ENCODE measurements at places on chromosomes 11 and 22.

DNA sequence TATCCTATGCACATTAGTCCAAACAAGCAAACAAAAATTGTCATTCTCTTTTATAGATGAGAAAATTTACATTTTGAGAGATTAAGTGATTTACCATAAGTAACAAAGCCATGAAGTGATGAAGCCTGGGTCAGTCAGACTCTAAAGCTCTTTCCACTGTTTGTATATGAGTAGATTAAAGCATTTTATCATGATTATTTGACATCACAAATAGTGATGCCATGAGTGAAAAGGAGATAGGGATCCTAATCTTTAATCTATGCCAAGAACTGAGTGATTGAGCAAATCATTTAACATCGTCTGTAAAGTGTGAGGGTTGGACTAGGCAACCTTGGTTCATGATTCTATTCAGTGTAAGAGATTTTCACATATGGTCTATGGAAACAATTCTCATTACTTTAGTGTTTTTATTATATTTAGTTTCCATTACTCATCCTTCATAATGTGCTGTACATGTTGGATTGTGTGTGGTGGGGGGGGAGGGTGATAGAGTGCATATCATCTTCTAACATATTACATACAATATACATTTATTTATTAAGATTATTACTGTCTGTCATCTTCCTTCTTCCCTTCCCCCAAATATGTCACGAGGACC is 50.7 kb downstream of the ARHGEF12 start:
- no peak for DNase-seq

DNA sequence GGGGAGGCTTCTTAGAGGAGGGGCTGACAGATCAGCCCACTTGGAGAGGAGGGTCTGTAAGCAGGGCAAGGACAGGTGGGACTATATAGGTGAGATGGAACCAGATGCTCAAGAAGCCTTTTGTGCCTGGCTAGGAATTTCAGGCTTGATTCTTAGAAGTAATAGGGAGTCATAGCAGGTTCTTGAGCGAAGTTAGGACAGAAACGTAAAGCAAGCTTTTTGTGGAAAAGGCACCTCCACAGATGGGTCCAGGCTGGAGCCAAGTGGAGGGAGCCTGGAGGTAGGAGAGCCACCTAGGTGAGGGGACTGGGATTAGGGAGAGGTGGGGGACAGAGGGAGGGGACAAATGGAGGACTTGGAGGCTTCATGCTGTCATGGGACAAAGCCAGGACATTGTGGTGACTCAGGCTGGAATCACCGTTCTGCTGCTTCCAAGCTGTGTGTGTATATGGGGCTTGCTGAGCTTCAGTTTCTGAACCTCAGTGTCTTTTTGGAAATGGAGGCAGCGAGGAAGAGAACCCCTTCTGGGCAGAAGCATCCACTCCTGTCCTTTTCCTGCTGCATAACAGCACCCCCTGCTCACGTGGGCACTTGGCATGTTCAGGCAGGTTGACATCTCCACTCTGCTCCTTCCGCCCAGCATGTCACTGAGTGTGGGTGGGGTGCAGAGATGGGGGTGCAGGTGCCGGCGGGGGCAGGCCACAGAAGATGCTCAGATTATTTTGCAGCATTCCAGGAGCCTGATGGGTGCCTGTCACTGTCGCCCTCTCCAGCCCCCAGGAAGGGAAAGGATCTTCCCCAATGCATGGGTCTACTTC is 58.0 kb downstream of the MCM5 start:
- DNase-seq, result no peak

GRCh38 chr22:29715240-29715639 is 4.6 kb upstream of the CABP7 start:
- no peak for DNase-seq

DNA sequence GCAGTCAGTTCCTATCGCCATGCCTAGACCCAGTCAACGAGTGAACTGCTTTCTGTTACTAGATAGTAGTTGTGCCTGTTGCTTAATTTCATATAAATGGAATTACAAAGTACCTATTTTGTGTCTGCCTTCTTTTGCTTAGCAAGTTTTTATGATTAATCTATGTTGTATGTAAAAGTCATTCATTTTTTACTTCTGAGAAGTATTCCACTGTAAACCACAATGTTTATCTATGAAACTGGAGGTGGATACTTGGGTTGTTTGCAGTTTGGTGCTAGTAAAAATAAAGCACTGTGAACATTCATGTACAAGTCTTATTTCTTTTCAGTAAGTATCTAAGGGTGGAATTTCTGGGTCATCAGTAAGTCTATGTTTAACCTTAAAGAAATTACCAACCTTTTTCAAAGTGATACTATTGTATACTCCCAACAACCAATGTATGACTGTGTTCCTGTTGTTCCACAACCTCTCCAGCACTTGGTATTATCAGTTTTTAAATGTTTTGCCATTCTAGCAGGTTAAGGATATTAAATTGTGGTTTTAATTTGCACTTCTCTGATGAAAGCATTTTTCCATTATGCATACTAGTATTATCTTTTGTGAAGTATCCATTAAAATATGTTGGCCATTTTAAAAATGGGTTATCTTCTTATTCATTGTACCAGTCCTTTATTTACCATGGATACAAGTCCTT is 68.2 kb downstream of the DNAJC24 start:
- peak; percentile 2 for DNase-seq

- DNase-seq, result no peak
Measured at GRCh38 chr11:72234514-72234830, 9.5 kb downstream of the PHOX2A start.

DNA sequence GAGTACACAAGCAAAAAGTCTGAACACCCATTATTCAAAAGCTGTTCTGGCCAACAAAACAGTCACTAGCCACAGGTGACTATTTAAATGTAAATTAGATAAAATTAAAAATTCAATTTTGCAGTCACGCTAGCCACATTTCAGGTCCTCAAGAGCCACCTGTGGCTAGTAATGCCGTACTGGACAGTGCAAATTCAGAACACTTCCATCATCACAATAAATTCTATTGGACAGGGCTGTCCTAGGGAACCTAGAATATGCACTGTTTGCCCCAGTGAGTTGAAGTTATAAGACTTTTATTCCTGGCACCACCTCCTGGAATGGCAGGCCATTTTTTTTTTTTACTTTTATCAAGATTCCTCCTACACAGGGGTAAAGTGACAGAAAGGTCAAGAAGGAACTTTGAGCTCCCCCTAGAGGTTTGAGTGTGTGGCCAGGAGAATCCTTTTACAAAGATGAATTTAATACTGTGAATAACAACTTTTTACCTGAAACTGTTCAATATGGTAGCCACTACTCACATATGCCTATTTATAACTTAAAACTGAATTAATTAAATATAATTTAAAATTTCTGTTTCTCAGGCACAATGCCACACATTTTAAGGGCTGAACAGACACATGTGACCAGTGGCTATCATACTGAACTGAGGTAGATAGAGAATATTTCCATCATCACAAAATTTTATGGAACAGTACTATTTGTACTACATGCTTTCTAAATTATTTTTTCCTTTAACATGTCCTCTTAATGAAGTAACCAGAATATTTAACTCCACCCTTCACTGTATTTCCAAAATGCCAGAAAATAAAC is 6.5 kb downstream of the MSANTD2 start:
- DNase-seq, result peak; percentile 55

- no peak for DNase-seq
Measured at GRCh38 chr11:64990222-64990923, 6.4 kb downstream of the BATF2 start.

DNA sequence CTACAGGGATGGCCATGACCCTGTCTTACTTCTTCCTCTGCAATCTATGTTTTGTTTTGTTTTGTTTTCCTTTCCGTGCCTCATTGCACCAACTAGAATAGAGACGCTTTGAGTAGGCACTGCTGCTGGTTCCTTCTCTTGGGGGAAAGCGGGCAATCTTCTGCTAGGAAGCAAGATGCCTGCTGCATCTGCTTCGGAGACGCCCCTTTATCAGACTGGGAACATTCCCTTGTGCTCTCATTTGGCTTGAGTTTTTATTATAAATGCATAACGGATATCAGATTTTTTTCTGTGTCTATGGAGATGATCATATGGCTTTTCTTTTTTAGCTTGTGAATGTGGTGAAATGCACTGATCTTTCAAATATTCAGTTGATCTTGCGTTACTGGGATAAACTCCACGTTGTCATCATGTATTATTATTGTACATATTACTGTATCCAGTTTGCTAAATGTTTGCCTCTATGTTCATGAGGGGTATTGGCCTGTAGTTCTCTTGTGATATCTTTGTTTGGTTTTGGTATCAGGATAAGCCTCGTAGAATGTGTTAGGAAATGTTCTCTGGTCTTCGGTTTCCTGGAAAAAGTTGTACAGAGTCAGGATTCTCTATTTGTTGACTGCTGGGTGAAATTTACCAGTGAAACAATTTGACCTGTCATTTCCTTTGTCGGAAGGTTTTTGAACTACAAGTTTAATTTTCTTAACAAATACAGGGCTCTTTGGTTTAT is 23.4 kb upstream of the KRTAP5-6 start:
- DNase-seq, result no peak

- DNase-seq, result peak; percentile 84
Measured at GRCh38 chr11:2376751-2377451, at the start of gene CD81. Gene CD81 (plus strand): TSS chr11:2377310. CDS start chr11:2377550, 240 bp downstream.

DNA sequence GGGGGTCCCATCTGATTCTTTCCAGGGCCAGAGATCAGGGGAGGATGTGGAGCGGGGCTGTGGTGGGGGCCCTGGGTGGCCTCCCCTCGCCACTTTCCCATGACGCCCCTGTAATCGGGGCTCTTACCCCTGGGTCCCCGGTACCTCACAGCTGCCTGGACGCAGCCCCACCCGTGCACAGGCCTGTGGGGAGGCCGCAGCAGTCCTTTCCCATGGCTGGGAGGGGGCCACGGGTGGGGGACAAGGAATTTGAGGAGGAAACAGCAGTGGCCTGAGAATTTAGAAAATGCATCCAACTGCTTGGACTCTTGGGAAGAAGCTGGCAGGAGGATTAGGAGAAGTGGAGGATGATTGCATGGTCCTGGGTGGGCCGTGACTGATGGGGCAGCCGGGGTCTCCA is 18.0 kb downstream of the H19 start:
- DNase-seq, result no peak

GRCh38 chr11:74546752-74547151 is 45.6 kb upstream of the POLD3 start:
- DNase-seq, result no peak

DNA sequence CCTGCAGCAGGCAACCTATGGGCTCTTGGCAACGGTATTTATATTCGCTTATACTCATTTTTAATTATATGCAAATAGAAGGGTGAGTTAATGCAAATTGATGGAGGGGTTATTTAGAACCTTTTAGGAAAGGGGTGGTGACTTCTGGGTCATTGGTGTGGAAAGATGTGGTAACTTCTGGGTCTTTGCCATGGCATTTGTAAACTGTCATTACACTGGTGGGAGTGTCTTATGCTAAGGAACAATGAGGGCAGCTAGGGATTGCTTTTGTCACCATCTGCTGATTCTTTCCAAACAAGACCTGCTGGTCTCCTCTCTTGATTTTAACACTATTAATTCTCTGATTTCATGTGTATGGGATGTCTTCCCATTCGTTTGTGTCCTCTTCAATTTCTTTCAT is 11.7 kb upstream of the KAT5 start:
- DNase-seq, result no peak

- DNase-seq, result no peak
Measured at GRCh38 chr11:57751176-57751575, 443 bp downstream of the BTBD18 start.

DNA sequence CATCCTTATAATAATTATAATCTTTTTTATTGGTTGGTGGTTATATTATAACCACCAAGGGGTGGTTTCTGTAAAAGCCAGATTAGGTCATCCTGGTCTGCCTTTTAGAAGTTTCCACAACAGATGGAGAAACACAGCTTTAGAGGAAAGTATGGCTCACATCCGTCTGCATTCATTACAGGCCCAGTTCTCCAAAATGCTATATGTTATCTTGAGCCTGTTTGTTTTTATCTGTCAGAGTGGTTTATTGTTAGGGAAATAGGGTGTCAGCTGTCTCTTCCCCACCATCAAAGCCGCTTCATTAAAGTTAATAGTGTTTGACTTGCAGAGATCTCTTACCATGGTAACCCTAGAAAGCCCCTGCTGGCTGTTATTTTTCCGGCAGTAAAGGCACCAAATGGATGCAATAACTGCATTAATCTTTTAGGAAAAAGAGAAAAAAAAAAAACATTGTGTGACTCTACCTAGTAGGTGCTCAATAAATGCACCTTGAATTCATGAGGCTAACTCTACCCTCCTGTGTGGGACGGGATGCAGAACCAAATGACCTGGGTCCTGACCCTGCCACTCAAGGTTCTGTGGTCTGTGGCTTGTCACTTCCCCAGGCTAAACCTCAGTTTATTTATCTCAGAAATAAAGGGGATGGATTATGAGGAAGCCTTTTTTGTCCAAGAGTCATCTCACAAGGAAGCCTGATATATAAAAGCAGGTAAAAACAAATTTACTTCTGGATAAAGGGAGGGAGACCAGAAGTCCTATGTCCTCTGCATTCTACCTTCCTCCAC is 118.3 kb downstream of the WT1 start:
- DNase-seq, result no peak

- DNase-seq, result no peak
Measured at GRCh38 chr11:73053964-73054363, 88.2 kb downstream of the FCHSD2 start.

DNA sequence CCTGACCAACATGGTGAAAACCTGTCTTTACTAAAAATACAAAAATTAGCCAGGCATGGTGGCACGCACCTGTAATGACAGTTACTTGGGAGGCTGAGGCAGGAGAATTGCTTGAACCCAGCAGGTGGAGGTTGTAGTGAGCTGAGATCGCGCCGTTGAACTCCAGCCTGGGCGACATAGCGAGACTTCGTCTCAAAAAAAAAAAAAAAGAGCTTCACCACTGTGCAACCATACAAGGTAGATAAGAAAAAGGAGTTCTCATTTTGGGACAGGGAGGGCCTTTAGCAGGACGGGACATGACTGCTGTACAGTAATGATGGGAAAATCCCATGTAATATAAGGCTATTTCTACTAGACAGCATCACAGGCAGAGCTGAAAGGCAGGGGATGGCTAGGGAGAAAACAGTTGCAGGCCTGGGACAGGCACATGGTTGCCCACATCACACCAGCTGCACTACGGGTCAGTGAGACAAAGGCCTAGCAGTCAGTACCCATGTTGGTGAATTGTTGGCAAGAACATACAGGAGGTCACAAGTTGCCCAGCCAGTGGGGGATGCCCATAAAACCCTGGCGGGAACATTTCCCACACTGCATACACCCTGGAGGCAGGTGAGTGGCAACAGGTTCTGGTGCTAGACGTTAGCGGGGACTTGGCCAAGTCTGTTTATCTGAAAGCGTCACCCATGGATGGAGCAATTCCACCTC is 5.4 kb downstream of the TANGO2 start:
- DNase-seq, result no peak

GRCh38 chr11:1499899-1500298 is 13.3 kb upstream of the MOB2 start:
- no peak for DNase-seq

Data from AG08395 (cell line).